Activated CD8-positive, alpha-beta memory T cell treated with anti-CD3 and anti-CD28 coated beads for 4 hours (primary cell): ENCODE measurements at places on chromosomes 7 and 10.
A peak's percentile ranks its signal among the peaks of the same experiment; 100 is the strongest.

DNA sequence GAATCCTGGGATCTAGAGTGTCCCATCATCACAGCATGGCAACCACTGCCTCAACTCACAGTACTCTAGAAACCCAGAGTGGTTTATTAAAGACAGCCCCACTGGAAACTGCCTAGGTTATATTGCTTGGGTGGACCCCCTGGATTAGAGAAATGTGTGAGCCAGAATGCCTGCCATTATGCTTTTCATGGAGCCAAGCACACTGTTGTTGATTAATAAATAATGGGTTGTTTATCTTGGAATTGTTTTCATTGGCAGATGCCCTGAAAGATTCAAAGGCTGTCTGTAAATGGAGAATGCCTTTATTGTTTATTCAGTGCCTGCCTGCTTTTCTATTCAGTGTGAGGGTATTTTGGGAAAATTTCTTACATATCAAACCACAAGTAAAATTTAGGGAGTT lies 52.1 kb downstream of the GNAI1 start:
- no peak for DNase-seq

- DNase-seq, result no peak
Measured at GRCh38 chr7:73912223-73912622, 51.3 kb downstream of the TMEM270 start.

GRCh38 chr7:5646846-5647245 lies 134.6 kb downstream of the RNF216 start:
- DNase-seq, result no peak

- DNase-seq, result no peak
Measured at GRCh38 chr7:107999779-108000560, 3.0 kb downstream of the LAMB1 start.

- DNase-seq, result no peak
Measured at GRCh38 chr10:29140151-29140550, 148.7 kb upstream of the LYZL1 start.

DNA sequence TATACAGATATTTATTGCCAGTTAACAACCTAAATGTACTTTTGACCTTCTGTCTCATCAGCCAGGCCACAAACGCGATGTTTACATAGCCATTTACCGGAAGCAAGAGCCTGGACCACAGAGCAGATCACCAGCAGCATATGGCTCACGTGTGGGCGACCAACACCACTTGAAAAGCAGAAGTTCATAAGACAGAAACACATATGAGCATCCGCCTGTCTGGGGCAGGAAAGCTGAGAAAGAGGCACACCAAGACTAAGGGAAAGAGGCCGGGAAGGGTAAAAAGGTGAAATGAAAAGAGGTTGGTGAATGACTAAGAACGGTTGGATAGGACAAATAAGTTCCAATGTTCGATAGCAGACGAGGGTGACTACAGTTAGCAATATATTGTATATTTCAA lies 1.3 kb downstream of the ABCB1 start:
- DNase-seq, result peak; percentile 15

- no peak for DNase-seq
Measured at GRCh38 chr10:109428775-109429491, 494.4 kb downstream of the XPNPEP1 start.

DNA sequence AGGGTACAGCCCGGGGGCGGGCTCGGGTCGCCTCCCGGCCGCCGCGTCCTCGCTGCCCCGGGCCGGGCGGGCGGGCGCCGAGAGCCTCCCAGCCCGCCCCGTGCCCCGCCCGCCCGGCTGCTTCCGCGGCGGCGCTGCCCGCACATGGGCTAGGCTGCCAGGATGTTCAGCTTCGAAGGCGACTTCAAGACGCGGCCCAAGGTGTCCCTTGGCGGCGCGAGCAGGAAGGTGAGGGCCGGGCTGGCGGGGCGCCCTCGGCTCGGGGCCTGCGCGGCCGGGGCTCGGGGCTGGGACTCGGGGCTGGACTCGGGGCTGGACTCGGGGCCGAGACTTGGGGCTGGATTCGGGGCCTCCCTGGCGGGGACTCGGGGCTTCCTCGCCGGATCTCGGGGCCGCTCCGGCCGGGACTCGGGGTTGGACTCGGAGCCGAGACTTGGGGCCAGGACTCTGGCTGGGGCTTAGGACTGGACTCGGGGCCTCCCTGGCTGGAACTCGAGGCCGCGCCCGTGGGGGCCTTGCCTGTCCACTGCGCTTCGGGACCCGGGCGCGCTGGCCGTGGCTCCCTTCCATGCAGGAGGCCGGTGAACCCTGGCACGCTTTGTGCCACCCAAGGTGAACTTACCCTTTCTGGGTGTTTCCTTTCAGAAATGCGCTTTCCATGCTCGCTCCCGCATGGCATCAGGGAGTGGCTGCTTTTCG lies 534 bp downstream of the UBE3C start:
- DNase-seq, result peak; percentile 31

- no peak for DNase-seq
Measured at GRCh38 chr7:139714163-139714901, 63.5 kb downstream of the HIPK2 start.

- DNase-seq, result no peak
Measured at GRCh38 chr7:2008936-2009540, 223.7 kb downstream of the MAD1L1 start.

DNA sequence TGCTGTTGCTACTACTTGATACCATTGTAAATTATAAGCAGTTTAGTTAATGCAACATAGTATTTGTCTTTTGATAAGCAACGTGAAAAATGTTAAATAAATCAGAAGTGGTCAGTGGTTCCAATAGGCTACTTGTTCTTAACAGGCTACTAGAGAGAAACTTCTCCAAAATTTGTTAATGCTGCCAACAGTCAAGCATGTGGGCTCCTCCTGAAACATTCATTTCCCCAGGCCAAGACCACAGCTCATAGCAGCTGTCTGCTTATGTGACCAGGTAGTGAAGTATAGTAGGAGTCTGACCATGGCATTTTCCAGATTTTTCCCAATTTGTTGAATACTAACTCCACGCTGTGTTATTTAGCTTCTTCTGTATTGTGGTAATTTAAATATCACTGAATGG lies 81.0 kb downstream of the CYP51A1 start:
- DNase-seq, result no peak

GRCh38 chr10:24618401-24618800 lies 105.3 kb downstream of the ARHGAP21 start:
- no peak for DNase-seq

- DNase-seq, result no peak
Measured at GRCh38 chr7:158447151-158447505, 140.5 kb downstream of the PTPRN2 start.

GRCh38 chr7:45052011-45052410 lies 36.8 kb downstream of the NACAD start:
- DNase-seq, result no peak

DNA sequence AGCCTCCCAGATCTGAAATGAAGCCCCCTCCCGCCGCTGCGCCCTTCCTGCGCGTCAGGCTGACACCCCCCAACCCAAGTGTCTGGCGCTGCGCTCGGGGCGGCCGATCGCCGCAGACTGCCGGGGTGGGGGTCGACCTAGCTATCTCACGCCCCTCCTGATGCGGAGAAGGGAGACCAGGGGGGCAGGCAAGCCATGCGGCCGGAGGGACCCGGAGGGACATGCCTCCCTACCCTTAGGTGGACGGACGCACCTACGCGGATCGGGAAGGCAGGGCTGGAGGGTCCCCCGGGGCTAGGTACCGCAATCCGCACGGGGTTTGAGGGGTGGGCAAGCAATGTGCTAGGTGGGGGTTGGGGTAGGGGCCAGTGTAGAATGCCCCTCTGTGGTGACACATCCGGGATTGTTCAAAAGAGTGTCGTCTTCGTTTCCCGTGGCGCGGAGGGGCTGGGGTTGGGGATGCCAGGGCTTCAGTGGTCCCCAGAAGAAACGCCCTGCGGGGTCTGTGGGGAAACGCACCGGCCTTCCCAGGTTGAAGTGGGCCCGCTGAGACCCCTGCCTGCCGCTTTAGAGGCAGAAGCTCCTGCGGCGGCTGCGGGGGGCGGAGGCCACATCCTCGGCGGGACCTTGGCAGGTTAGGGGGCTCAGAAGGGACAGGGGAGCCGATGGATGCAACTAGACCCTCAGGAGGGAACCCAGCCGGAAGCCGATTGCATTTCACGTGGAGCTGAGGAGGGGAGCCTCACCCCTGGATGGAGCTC lies 913 bp downstream of the ADCYAP1R1 start:
- no peak for DNase-seq

DNA sequence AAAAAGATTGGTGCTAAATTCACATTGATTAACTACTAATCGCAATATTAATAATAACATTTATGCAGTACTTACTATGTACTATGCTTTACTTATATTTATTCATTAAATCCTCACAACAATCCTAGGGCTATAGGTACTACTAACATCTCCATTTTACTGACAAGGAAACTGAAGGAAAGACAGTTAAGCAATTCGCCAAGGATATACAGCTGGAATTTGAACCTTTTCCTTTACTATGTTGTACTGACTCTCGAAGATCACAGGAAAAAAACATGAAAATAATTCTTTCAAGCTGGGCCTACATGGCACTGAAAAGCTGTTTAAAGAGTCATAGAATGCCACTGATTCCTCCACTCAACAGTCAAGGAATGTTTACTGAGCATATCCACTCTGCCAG lies 185.4 kb downstream of the IPMK start:
- DNase-seq, result no peak

DNA sequence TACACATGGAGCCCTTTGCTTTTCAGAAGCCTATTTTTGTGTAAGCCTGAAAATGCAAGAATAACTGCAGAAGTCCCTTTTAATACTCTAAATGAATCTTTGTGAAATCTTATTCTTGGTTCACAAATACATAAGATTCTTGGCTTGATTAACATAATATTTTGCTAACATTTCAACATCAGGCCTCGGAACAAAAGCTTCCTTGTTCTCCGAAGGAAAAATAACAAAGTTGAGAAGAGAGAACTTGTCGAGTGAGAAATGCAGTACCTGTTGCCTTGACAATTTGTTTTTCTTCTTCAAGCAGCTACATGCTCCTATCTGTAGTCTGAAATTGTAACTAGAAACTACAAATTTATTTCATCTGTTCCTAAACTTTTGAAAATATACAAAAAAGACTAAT lies 8.5 kb downstream of the NT5C2 start:
- no peak for DNase-seq

DNA sequence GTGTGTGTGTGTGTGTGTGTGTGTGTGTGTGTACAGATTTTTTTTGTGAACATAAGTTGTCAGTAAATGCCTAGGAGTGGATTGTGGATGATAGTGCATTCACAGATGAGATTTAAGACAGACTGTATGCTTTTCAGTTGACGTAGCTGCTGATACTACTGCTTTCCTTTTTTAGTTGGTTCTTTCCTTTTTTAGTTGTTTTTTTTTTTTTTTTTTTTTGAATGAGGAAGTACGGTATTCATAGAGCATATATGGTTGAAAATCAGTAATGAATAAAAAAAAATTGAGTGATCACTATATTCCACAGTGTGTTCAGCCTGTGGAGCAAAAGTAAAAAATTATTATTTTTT lies 80.5 kb downstream of the RBM33 start:
- no peak for DNase-seq

DNA sequence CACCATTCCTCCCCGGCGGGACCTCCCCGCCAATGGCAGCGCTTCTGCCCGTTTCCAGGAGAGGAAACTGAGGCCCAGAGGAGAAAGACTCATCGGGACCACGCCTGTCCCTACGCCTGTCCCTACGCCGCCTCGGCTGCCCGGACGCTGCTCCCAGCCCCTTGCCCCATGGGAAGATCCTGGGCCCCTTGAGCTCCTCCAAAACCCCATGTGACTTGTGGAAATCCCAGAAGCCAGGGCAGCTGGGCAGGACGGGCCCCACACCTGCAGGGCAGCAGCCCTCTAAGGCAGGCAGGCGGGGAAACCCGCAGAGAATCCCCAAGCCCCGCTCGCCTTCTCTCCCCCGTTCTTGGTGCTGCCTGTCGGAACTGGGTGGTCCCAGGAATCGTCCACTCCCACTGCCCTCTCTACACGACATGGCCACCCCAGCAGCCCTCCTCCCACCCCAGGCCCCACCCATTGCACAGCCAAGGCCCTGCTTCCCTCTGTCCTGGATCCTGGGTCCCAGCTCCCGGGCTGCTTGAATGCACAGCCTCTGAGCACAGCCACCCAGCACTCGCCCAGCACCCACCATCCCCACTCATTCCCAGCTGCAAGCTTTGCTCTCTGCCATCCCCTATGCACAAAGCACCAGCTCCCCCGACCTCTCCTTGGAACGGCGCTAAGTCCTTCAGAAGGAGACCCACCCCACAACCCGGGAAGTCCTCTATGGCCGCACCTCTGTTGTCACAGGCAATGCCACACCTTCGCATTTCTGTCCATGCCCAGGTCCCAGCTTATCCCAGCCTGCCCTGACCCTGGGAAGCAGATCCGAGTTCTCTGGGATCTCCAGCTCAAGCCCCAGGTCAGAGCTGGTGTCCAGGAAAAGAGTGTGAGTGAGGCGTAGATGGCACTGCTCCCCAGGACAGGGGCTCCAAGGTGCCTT lies 50.6 kb downstream of the SLC29A4 start:
- DNase-seq, result no peak
